ENCODE measurements at places on chromosomes 13 and 19. TPM values are rescaled to one million over a fixed set of nuclear protein-coding genes. Genes with fewer than 3 reads are reported as not detected.

DNA sequence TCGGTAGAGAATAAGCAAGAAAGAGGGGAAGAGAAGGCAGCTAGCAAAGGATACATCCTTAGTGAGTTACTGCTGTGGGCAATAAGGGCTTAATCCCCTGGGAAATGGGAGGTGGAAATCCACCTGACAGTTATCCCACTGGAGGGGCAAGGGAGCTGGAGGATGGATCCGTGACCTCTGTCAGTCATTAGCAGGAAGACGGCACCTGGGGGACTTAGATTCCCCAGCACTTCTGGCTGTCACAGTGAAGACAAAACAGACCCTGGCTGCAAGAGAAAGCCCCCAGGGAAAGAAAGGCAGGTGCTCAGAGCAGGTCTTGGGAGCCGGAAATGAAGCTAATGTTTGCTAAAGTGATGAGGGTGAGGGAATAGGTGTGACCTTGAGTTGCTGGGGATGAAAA is 70.4 kb upstream of the MRI1 start:
- DNase-seq = no peak

DNA sequence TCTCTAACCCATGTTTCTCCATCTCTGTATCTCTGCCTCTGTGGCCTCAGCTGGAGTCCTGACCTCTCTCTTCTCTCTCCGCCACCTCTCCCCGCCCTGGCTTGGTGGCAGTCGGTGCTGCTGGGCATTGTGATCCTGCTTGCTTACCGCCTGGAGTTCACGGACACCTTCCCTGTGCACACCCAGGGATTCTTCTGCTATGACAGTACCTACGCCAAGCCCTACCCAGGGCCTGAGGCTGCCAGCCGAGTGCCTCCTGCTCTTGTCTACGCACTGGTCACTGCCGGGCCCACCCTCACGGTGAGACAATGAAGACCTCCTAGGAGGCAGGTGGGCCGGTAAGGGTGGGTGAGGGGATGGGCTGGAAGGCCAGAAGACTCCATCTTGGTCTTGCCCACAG is 4.2 kb downstream of the PLPPR2 start:
- DNase-seq = no peak

- DNase-seq = no peak
Observed at GRCh38 chr13:48429886-48430285, 17.0 kb upstream of the LPAR6 start.

ZNF546 gene
- 0.72 TPM for total RNA-seq

DNA sequence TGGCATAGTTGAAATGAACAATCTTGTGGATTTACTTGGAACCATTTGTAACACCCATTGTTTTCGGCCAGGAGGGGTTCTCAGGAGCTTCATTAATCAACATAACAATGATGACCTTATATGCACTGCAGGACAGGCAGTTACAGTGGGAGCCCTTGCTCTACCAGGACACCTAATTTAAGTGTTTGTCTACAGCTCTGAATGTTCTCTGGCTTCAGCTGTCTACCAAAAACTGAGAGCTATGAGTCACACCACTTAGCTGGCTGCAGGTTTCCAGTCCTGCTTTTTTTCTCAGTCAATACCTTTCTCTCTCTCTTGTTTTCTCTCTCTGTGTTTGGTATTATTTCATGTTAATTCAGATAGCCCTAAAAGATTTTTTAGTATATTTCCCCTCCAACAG is 105.4 kb upstream of the MBNL2 start:
- no peak for DNase-seq

OLFM4 gene
- 0.29 TPM for total RNA-seq

GRCh38 chr13:20416223-20416745 is 109.4 kb downstream of the CRYL1 start:
- peak; percentile 38 for DNase-seq

DNA sequence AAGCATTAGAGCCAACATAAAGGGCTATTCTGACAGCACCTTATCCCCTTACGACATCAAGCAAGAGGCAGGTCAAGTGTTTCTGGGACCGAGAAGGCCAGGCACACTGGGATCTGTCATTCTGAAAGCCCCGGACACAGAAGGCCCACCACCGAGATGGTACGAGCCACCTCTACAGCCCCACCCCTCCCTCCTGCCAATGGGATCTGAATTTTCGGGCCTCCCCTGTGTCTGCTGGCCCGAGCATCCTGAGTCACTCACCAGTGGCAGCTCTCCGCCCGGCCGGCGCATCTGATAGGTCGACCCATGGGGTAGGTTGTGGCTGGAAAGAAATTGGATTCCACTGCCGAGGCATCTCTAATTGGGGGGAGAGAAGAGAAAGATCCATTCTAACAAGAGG is 2.6 kb downstream of the TIMM44 start:
- DNase-seq = no peak

- no peak for DNase-seq
Observed at GRCh38 chr19:292281-292884, 1.2 kb upstream of the PLPP2 start.

GRCh38 chr19:29397748-29398147 is 128.0 kb upstream of the VSTM2B start:
- no peak for DNase-seq

DNA sequence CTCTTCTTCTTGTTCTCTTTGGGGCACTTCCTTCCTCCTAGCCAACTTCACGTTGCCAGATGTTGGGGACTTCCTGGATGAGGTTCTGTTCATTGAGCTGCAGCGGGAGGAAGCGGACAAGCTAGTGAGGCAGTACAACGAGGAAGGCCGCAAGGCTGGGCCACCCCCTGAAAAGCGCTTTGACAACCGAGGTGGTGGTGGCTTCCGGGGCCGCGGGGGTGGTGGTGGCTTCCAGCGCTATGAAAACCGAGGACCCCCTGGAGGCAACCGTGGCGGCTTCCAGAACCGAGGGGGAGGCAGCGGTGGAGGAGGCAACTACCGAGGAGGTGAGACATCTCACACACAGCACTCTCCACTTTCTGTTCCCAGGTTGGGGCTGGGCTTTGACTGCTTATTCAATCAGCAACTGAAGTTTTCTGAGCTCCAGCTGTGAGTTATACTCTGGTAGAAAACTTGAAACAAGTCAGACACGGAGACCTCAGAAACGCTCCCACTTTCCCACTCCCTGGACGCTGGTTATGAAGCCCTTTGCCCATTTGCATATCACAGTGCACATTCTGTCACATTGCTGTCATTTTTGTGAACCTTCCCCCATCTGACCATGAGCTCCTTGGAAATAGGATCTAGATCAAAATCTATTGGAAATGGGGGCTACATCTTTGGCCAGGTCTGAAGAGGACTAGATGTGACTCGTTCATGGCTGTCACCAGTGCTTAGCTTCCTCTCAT is 7.2 kb upstream of the CCDC97 start:
- peak; percentile 65 for DNase-seq

GRCh38 chr19:294341-294945 is 3.2 kb upstream of the PLPP2 start:
- no peak for DNase-seq

GRCh38 chr13:66069570-66069969 is 1160.6 kb downstream of the PCDH9 start:
- DNase-seq = no peak

RNF113B gene
- not detected for total RNA-seq

DNA sequence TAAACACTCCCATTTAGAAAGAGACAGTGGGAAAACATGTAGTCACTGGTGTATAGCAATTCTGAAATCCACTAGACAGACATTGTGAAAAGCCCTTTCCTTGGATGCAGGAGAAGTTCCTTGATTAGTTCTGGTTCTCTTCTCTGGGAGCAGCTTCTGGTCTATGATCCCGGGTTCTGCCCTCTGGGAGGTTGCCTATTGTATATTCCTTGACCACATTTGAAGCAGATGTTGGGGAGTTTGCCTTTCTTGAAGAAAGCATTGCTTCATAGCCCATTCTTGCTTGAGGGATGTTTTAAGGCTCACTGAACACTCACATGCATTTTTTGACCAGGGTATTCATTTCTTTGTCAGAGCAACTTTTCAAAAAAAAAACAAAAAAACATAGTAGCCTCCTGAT is 211.9 kb downstream of the NDFIP2 start:
- DNase-seq = no peak

ZBTB32 gene
- total RNA-seq = not detected

PPM1N gene
- total RNA-seq = 5.4 TPM

DNA sequence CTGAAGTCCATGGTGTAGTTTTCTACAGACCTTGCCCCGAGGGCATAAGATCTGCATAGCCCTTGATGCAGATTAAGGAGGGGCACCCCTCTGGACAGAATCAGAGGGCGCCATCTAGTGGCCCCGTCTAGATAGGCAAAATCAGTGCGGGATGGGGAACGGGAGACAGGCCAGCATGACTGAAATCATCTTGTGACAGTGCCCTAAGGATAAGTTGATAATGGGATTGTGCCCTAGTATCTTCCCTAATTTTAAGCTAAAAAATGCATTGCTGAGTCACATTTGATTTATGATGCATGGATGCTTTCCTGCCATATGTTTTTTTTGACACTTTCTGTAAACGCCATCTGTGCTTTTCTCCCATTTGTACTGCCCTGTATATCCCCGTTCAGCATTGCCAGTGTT is 19.0 kb upstream of the GPI start:
- no peak for DNase-seq

KLK5 gene
- total RNA-seq = 123 TPM

LYL1 gene
- 2.2 TPM for total RNA-seq

ONECUT3 gene
- not detected for total RNA-seq
